Umbilical cord (tissue), 2 donors: ENCODE measurements at places on chromosomes 11 and 22.

DNA sequence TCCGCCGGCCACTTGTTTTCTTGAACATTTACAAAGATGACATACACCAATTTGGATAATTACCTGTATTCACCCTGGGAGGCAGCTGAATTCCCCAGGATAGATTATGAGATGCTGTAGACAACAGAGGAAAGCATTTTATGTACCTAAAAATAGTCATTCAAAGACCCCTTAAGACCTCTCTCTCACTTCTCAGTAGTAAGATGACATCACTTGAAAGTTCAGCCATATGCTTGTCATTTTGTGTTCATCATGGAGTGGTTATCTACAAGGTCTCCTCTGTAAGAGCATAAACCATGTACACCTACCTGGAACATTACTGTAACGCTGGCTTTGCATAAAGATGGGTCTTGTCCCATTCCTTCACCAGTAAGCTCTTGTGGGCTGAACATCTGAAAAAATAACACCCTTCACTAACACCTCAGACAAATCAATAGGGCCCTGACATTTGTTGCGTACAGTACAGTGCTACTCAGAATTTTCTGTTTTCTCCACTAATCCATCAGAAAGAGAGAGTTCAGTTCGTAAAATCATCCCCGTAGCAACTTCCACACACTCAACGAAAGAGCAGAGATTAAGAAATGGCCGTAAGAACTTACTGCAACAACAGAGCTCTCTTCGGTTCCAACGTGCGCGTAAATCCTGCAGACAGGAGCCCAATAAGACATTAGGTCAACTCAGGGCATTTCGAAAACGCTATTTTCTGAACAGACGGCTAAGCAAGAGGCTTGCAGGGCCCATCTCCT is 15.6 kb upstream of the WDR74 start:
- DNase-seq: no peak

DNA sequence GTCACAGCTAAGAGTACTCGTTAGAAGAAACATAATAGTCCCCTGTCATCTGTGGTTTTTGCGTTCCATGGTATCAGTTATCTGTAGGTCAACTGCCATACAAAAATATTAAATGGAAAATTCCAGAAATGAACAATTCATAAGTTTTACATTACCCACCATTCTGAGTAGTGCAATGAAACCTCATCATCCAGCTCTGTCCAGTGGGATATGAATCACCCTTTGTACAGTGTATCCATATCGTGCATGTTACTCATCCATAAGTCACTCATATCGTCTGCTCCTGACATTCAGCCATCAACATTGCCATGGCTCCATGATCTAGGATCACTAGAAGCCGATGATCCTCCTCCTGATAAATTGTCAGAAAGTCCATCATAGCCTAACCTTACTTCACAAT is 174.9 kb upstream of the C11orf87 start:
- DNase-seq: no peak

GRCh38 chr22:39773976-39774539 is 119.5 kb downstream of the ENTHD1 start:
- peak; percentile 7 for DNase-seq

DNA sequence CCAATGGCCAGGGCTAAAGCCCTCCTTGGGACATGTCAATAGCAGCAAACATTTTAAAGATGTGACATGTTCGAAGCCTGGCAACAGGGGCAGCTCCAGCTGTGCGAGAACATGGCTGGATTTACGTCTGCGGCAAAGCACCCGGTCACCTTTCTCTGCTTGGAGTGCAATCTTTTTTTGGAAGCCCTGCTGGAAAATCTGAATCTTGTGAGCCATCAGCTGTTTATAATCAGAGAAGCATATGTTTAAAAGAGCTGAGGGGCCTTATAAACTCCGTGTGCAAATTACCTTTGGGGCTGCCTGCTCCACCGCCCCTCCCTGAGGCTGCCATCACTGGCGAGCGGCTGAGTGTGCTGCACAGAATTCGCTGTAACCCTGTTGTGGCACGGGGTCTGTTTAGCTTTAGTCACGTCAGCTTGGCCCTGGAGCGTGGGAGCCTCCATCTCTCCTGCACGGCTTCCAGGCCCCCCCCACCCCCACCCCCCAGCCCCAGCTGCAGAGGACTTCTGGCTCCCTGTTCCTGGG is 9.0 kb upstream of the KCNQ1OT1 start:
- DNase-seq: peak; percentile 88

- no peak for DNase-seq
These were observed 373.9 kb downstream of the BRD1 start for GRCh38 chr22:49453771-49454170.

GRCh38 chr11:65500387-65501185 is 1.7 kb downstream of the MALAT1 start:
- peak; percentile 63 for DNase-seq

- peak; percentile 80 for DNase-seq
These were observed 40.0 kb upstream of the CREB3L1 start for GRCh38 chr11:46237248-46238077.

- DNase-seq: no peak
These were observed 22.2 kb downstream of the OPCML start for GRCh38 chr11:133509924-133510697.

- no peak for DNase-seq
These were observed 13.6 kb downstream of the MRGPRD start for GRCh38 chr11:68966894-68967780.

GRCh38 chr11:1498262-1498661 is 11.7 kb upstream of the MOB2 start:
- no peak for DNase-seq
